ENCODE measurements at places on chromosomes 5 and 9.
A peak's percentile ranks its signal among the peaks of the same experiment; 100 is the strongest.

DNA sequence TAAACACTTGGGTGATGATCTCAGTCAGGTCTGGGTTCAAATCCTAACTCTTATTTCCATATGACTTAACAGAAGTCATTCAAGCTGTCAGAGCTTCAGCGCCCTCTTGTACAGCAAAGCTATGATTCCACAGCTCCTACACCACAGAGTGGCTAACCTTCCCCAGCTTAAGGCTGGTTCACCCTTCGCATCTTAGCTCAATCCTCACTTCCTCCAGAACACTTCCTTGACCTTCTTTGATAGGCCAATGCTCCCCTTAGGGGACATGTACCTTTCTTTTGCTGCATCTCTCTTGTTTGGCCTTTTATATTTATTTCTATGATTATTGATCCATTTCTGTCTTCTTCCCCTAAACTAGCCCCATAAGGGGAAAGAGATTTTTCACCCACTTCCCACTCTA, 57.0 kb downstream of the RASEF start:
- DNase-seq, result no peak

DNA sequence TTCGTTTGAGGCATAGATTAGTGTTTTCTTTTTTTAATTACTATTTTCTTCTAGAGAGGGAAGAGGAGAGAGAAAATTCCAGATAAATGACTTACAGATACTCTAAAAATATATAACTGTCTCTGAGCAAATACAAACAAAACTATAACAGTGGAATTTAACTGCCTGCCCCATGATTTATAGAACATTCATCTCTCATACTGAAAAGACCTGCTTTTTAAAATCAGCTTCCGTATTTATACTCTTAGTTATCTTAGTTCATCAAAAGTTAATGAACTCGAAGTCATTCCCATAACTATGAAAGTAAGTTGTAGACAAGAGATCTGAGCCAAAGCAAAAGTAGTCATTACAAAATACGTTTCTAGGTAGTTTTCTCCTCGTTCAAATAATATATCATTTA, 123.8 kb upstream of the DMRT1 start:
- no peak for DNase-seq

DNA sequence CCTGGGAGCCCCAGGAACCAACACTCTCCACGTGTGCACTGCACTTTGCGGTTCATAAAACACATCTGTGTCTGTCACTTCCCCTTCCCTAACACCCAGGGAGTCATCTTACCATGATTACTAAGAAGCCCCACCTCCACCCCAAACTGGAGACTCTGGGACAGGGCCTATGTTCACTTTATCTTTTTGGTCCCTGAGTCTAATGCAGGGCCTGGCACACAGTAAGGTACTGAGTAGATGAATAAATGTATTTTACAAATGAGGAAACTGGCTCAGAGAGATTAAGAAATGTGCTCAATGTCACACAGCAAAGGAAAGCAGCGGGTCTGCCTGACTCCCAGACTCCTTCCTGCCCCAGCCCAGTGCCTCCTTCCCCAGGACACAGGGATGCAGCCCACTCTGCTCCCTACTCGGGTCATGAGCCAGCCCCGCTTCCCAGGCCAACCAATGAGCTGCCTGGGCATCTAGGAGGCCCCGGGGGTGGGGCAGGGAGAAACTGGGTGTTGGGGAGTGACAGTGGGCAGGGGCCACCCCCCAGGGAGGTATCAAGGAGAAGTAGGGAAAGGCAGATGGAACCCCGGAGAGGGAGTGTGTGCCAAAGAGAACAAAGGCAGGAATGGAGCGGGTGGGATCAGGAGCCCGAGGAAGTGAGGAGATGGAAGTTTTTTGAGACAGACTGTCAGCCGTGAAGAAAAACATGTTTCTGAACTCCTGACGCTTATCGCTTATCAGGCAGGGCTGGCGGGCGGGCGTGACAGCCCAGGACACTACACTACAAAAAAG, 30.5 kb downstream of the SHB start:
- no peak for DNase-seq

DNA sequence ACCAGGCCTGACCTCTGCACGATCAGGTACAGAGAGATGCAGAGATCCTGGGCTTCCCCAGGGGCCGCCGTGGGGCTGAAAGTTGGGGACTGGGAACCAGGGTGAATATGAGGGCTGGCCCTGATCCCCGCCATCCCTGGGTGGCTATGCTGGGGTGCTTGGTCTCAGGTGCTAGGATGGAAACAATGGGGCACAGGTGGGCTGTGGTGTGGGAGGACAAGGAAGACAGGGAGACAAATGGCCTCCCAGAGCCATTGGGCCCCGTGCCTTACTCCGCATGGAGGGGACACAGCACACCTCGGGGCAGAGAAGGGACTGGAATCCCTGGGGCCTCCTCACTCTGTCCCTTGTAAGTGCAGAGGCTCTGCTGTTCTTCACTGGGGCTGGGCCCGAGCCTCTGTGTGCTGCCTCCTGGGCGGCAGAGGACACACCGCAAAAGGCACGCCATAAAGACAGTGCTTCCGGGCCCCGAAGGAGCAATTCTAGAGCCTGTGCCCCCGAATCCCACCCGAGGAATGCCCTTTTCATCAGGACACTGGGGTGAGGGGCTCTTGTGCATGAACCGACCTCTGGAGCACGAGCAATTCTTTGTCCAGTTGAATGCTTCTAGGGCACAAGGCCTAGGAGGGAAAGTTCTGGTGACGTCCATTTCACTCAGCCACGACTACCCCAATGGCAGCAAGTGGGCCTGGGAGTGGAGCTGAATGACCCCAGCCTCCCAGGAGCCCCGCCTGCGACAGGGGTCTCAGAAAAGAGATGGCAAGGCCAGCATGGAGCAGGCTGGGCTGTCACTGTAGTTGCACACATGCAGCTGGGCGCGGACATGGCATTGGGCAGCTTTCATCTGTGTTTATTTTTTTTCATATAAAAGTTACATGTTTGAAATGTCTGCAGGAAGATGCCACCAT, 30.9 kb downstream of the PRRT1B start:
- DNase-seq, result no peak

DNA sequence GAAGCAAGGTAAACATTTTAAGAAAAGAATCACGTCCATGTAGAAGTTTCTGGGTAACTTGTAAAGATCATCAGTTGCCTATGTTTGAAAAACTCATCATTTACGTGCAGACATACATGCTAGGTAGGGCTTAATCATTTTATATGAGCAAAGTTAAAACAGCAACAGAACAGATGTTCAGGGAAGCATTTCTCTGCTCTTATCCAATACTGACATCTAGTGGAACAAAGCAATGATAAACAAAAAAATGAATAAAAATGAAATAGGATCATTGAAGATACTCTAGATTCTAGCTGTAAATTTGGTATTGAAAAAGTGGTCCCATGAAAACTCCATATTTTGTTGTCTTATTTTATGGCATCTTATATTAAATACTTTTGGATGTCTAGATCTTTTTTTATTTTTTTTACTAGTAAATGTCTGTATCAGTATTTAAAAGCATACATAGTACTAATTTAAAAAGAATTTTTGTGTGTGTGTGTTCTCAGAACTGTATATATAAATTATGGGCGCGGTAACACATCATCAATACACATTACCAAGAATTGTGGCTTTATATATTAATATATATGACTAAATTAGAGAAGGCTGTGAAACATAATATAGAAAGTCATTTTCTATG, 1050.2 kb downstream of the CDH12 start:
- DNase-seq, result no peak

- peak; percentile 78 for DNase-seq
These were observed at the start of gene RXRA for GRCh38 chr9:134325813-134326723. Gene RXRA, plus strand, starts transcription at chr9:134326455. Its CDS starts 177 bp downstream, at chr9:134326632.

DNA sequence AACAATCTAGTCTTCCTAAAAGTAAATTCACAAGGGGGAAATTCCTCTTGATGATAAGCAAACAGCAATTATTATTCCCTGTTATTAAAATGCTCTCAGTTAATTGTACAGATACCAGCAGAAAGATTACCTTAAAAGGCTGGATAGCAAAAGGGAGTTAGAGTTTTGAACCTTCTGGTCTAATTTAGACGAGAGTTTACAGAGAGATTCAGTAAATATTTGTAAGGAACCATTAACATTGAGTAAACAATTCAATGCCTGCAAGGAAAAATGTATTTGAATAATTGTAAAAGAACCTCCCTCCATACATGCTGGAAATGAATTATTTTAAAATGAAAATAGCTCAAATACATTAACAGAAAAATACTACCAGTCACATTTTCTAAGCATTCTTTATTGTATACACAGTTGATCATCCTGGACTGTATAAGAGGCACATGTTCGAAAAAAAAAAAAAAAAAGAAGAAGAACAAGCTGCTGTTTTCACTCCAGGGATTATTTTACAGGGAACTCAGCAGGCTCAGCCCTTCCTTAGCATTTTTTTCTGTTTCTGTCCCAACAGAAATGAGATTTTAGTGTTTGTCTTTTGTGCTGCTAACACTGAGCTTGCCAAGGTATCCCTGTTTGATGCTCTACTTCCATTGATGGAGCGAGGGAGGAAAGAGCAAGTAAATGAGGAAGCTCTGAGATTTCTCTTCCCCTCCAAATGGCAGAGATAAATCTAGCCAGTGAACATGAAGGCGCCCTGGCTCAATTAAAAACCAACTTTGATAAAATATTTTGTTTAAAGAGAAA, 141.1 kb downstream of the ENC1 start:
- DNase-seq, result no peak
